ENCODE measurements at places on chromosomes 5 and 9.

GRCh38 chr9:136197084-136197875 lies 7.6 kb downstream of the LHX3 start:
- no peak for DNase-seq

DNA sequence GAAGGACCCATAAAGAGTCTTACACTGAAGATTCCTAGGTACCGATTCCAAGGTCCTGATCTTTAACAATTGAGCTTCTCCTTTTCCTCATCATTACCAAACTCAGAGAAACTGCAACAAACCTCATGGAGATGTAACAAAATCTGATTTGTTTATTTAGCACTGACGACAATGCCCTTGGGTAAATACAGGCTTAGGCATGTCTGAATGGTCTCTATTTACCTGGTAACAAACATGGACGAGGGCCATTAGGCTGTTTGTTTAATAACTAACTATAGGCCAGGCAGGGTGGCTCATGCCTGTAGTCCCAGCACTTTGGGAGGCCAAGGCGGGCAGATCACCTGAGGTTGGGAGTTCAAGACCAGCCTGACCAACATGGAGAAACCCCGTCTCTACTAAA lies 333.3 kb downstream of the AGTPBP1 start:
- no peak for DNase-seq

DNA sequence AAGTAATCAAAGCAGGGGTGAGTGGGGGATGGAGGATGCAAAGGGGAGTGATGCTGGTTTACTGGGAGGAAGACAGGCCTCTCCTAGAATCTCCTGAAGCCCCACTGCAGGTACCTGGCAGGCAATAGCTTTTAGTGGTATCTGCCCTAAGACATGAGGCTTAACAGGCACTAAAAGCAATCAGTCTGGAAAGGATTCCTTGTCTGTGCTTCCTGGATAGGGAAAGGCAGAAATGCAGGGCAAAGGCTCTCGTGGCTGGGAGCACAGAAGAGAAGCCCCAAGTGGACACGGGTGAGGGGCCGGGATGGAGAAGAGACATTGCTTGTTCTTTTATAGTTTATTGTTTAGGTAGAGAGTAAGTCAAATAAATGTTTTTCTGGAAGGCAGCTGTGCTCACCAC lies 40.1 kb downstream of the CCNJL start:
- no peak for DNase-seq

- no peak for DNase-seq
Measured at GRCh38 chr5:8316608-8317280, 447.8 kb downstream of the MTRR start.

DNA sequence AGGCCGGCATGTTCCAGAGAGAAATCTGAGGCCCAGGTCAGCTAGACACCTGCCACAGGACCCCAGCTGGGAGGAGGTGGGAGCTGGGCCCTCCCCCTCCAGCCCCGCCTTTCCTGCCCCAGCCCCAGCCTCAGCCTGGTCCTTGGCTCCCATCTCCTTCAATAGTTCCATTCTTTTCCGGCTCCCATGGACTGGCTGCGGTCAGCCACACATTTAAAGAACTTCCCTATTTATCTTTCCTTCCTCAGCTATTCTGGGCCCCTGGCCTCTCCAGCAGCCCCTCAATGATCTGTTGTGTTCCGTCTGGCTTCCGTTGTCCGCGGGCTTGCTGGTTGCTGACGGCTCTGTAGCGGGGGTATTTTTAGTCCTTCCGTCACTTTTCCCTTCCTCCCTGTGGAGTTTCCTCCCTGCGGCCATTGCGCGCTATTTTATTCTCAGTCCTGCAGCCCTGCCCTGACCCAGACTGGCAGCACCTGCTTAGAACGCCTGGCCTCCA lies 73.8 kb downstream of the AMBP start:
- no peak for DNase-seq

- no peak for DNase-seq
Measured at GRCh38 chr5:76960004-76960625, 7.3 kb downstream of the CRHBP start.

DNA sequence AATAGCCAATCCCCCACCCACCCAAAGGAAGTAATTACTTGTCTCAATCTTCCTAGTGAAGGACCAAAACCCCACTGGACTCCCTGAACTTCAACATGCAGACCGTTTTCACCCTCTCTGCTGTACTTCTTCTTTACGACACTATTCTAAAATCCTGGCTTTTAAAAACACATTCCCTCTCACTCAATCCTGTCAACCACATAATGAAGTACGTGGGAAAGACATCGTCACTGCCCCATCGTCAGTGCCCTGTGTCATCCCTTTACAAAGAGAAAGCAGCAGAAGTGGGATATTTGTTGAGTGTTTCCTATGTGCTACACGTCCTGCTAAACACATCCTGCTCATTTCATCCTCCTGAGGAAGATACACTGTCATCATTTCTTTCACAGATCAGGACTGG lies 54.2 kb downstream of the MAPKAP1 start:
- DNase-seq = no peak

DNA sequence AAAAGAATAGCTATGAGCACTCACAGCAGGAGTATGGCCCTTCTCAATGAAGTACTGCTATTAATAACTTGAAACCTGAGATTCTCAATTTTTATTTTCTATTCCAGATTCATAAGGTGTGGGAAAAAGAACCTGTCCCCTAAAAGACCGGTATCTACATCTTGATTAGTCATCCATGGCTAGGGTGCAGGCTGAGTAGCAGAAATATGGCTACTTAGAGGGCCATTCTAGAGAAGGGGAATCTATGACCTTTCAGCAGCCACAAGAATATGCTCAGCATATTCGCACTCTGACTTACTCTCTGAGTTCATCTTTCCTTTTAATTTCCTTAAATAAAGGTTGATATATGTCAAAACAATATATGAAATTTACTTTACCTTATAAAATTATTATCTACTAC lies 27.7 kb downstream of the WDR36 start:
- no peak for DNase-seq

DNA sequence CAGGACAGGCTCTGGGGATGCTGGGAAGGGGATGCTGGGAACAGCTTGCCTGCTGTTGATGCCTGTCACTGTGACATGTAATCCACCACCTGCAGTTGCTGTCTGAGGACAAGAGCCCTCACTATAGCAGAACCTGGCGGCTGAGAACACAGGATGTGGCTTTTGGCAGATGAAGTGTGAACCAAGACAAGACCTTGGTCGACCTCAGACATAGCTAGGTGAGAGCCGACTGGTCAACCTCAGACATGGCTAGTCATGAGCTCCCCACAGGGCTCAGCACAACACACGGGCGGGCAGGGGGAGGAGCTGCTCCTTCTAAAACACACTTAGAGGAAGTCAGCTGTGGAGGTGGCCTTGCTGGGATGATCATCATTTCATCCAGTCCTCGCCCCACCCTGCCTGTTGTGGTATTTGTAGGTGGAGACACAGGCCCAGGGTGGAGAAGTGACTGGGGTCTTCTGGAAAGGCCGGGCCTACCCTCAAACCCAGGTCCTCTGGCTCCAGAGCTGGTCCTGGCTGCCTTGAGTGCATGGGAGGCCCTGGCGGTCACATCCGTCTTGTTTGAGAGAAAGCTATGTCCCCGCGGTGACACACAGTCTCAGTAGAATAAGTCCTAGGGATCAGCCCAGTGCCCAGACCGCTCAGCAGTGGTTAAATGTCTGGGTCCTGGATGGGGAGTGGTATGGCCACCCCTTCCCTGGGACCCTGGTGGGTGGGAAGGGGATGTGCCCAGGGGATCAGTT lies 6.1 kb downstream of the SUSD3 start:
- DNase-seq = no peak

DNA sequence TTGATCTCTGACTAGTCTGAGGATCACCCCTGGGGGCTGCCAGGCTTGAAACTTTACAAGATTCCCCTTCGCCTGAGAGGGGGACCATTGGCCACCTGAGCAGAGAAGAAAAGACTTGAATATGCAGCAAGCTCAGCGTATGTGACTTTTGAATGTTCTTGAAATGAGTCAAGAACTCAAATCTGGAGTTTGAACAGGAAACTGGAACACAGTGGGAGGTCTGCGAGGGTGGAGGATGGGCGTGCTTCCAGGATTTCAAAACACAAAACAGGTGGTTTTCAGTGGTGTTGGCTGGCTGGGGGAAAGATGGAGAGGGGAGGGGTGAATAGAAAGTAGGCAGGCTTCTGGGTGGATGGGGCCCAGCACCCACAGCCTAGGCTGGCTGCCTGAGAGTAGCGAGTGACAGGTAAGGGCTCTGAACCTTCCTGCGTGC lies 40.6 kb downstream of the TMEM174 start:
- no peak for DNase-seq

DNA sequence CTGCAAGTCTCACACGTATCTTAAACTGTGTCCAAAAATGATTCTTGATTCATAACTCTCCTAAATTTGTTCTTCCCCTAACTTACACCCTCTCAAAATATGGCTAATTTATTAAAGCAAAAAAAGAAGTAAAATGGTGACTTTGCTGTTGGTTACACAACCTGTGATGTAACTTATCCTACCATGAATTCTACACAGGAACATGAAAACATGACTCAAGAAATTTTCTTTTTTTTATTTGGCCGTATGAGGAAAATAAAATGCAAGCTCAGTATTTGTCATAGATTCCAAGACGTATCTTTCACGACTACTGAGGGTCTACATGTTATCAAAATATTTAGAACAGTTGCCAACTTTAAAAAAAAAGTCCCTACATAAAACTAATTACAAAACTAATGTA lies 9.2 kb downstream of the LIFR start:
- no peak for DNase-seq

- DNase-seq = no peak
Measured at GRCh38 chr5:4737868-4738267, 402.3 kb upstream of the ADAMTS16 start.

GRCh38 chr5:152094060-152094459 lies 169.4 kb upstream of the GLRA1 start:
- DNase-seq = no peak

DNA sequence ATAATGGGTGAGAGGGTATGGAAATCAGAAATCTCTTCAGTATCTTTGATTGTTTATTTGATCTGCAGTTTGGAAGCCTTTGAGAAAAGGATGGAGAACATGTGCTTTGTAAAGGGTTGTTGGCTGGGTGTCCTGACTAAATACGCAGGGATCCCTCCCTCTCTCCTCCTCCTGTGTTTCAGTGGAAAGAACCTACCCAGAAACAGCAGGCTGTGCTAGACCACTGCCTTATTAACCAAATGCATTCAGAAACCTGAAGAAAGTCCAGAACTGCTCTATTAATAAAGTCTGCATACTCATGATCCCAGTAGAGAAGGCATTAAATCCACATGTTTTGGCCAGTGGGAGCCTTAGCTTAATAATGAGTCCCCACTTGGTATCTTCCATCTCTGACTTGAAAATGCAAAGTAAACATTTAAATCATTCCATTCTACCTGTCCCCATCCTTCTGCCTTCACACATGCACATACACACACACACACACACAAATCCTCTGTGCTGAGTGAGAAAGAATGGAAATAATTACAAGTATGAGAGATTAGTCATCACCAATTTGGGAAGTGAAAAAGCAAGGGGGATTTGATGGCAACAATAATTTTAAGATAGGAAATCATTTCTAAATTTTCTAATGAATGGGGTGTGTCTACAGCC lies 10.0 kb upstream of the LECT2 start:
- no peak for DNase-seq

DNA sequence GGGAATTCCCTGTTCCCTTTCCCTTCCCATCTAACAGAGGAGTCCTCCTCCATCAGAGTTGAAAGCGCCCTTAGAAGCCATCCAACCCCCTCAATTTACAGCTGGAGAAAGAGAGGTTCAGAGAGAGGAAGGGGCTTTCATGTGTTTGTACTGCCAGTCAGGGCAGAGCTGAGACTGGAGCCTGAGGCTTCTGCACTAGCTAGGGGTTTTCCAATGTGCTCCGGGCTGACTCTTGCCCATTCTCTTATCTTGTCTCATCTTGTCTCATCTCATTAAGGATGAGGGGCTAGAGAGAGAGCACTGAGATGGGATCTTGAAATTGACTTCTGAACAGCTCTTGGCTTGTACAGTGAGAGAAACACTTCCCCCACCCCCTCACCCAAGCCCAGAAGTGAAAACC lies 67.4 kb upstream of the SHB start:
- DNase-seq = no peak

DNA sequence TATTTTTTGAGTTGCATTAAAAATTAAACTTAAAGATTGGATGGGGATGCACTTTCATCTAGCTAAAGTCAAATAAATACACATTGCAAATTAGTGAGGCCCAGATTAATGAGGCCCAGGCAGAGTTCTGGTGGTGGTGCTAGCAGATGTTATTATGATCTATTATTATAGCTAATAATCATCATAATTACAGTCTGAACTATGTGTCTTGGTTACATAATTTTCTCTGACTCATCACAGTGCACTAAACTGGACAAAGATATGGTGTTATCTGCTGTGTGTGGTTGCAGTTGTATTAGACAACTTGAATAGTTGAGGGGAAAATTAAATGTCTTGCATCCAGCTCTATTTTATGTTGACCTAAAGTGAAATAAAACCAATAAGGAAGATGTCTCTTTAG lies 568.8 kb downstream of the TLR4 start:
- no peak for DNase-seq

- no peak for DNase-seq
Measured at GRCh38 chr9:18438951-18439350, 35.0 kb upstream of the ADAMTSL1 start.

DNA sequence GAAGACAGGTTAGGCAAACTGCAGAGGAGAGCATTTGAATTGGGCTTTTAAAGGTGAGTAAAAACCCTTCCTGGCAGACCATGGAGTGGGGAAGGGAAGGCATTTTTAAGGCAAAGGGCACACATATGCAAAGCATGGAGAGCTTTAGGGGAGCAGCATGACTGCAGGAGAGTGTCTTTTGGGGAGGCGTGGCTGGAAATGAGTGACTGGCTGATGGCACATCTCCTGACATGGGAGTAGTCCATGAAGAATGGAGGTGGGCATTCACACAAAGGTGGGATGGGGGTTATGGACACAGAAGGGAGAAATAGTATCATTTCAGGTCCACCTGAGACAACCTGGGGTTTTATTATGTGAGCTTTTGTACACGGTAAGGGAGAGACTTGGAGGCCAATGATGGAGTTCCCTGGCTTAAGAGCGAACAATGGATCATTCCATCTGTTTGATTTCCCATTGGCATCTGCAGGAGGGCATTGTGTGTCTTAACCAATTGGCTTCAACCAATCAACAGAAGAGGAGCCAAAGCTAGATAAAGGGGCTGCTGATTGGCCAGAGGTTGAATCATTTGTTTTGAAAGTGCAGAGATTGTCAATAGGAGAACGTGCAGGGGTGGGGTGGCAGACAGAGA lies 2.1 kb downstream of the NSG2 start:
- no peak for DNase-seq

GRCh38 chr5:113039229-113039933 lies 62.8 kb downstream of the DCP2 start:
- DNase-seq = no peak

DNA sequence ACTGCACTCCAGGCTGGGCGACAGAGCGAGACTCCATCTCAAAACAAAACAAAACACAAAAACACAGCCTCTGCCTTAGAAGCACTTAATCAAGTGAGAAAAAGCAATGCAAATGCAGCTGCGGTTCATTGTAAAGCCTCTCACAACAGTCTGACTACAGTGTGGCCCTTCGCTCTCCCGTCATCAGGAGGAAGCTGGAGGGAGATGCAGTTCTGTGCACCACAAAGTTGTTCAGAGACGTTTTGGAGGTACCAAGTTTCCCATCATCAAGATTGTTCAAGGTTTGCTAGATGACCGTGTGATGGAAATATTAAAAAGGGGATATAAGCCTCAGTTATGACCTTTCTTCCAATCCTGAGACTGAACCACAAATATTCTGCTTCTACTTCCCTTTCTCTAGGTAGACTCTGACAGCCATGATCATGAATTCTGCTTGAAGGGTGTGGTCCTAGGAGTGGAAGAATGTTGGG lies 40.9 kb downstream of the SEC61B start:
- no peak for DNase-seq

Measured in NCI-H1930 (cell line).